ENCODE measurements at places on chromosomes 12 and 14.
A peak's percentile ranks its signal among the peaks of the same experiment; 100 is the strongest.

- no peak for DNase-seq
Observed at GRCh38 chr14:38887696-38888095, 215.3 kb downstream of the SEC23A start.

GRCh38 chr12:46503637-46504175 lies 131.1 kb upstream of the SLC38A2 start:
- no peak for DNase-seq

DNA sequence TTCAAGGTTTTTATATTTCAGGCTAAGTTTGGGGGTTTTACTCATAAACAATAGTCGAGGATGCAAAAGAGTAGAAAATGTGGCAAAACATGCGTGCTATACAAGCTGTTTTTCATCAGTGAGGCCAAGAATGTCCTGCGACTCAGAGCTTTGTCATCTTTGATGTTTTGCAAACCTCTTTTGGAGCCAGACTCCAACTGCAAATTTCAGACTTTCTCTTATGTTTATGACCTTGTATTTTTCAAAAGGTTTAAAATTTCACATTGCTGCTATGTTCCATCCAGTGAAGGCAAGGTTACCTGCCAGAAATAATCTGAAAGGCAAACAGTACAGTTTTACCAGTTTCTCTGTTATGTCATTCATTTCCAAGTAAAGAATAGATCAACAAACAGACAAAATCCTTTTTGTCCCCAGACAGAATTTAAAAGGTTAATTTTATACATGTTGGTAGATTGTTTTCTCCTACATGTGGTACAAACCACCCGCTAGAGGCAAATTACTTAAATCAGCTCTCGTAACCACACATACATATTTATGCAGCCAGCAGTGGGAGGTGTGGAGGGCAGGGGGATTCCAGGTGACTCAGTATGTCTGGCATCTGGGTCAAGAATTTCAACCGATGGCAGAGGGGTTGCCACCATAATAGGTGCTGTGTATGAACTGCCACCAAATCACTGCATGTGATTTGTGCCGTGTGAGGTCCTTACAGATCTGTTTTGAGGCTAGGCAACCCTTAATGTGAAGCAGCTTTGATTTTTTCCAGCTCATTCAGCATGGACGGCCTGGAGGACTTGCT lies 119.8 kb upstream of the CPM start:
- peak; percentile 5 for DNase-seq

- no peak for DNase-seq
Observed at GRCh38 chr14:94305620-94306019, 12.6 kb upstream of the SERPINA10 start.

DNA sequence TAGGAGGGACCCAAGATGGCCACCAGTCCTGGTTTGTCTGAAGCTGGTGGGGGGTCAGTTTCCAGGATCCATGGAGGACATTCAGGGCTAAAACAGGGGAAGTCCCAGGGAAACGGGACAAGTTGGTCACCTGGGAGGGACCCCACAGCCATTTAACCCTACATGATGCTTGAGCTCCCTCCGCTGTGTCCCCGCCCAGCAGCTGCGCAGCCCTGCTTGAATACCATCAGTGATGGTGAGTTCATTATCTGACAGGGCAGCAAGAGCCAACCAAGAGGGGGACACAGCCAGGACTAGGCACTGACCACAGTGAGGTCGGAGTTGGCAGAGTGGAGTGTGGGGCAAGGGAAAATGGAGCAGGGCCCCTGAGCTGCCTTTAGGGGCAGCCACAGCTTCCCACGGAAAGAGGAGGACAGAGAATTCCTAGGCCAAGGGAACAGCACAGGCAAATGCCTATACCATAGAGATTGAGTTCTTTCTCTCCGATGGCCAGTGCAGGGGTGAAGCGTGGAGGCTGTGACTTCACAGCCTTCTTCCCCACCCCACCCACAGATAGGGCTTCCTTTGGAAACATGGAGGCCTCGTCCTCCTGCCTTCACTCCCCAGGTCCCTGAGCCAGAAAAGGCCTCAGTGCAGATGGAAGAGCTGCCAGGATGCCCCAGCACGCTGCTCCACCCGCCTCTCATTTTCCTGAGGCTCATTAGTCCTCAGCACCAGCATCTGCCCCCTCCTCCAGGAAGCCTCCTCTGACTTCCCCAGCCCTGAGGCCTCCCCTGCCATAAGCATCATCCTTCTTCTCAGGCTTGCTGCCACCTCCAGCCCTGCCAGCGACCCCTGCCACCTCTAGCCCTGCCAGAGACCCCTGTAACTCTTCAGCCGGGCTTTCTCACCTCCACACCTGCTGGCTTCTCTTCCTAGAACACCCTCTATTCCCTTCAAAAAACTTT lies 51.4 kb downstream of the CYP46A1 start:
- DNase-seq, result no peak

DNA sequence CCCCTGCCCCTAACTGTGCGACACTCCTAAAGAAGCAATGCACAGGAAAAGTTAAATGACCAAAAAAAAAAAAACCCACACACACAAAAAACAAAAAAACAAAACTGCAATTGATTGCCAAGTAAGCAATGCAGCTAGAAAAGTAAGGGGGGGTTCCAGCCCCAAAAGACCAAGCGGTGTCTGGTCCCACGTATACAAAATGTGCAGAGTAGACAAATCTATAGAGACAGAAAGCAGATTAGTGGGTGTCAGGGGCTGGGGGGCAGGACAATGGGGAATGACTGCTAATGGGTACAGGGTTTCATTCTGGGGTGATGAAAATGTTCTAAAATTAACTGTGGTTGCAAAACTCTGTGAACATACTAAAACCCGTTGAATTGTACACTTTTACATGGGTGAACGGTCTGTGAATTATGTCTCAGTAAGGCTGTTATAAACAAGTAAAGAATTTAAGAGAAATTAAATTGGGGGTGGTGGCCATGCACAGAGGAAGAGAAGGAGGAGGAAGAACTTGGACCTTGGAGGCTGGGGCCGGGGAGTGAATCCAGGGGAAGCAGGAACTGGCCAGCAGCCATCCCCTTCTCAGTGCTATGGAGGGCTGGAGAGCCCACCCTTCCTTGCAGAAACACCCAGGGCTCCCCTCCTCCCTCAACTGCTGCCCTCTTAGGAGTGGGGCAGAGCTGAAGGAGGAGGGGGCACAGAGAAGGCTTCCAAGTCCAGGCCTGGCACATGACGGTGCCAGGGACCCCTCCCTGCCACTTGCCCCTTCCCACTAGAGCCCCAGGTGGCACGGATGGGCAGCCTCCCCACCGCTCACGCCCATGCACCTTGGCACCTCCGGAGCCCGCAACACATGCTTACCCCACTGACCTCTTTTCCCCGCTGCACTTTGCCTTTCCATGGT lies 45.4 kb downstream of the KDM2B start:
- DNase-seq, result no peak

DNA sequence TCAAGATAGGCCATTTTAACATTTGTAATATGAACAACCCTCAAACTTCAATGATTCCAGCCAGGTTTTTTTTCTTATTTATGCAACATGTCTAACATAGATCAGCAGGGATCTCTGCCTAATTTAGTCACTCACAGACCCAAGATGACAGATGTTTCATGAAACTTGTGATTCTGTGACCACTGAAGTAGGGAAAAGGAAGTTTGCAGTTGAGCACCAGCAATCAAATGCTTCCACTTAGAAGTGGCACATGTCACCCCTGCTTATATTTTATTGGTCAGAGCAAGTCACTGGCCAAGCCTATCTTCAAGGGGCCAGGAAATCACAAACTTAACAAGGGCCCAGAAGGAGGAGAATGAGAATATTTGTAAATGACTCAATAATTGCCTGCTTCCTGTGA lies 150.6 kb downstream of the BCAT1 start:
- DNase-seq, result no peak

- DNase-seq, result no peak
Observed at GRCh38 chr14:94575730-94576585, 5.3 kb upstream of the SERPINA5 start.

- DNase-seq, result no peak
Observed at GRCh38 chr12:129337413-129337812, 484.1 kb downstream of the GLT1D1 start.

GRCh38 chr12:94872971-94873733 lies 130.3 kb downstream of the NDUFA12 start:
- no peak for DNase-seq

DNA sequence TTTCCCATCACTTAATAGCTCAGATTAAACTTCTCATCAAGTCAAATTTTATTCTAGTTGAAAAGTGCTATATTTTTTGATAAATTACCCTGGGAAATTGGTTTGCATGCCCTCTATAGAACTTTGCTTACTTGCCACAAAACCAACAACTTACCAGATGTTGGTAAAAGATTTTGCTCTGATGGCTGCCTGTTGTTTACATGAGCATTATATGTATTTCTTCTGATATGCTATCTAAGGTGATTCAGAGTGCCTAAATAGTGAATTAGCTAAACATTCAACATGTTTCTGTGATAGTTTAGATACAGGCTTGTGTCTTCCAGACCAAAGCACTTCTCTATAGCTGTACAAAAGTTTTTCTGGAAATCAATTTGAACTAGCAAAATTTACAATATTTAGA lies 51.0 kb downstream of the PPM1A start:
- DNase-seq, result no peak

DNA sequence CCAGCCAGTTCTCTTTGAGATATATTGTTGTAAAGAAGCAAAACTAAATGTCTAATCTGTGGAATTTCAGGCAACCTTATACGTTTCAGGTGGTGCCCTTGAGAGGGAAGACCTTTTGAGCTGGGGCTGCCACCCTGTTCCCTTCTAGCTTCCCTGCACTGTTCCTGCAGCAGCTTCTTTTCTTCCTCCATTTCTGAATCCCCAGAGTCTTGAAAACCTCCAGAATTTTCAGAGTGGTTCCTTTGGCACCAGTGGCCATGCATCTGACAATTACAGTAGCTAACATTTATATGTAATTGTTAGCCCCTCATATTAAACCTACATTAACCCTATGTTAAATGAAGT lies 271.3 kb downstream of the ZFP36L1 start:
- DNase-seq, result no peak

GRCh38 chr12:18955594-18955993 lies 173.9 kb upstream of the PLEKHA5 start:
- DNase-seq, result no peak

DNA sequence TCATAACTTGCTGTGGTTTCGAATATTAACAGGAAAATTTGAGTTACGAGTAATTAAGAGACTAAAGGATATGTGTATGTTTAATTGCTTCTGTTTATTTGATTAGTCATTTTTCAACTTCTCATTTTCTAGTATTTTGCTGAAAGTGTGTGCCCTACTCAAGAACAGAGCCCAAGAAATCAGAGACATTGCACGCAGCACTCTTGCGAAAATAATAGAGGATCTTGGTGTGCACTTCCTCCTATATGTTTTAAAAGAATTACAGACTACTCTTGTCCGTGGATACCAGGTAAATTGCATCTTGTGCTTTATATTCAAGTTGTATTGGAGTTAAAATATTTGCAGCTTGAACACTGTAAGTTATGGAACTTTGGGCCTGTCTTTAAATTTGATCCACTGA lies 50.8 kb downstream of the ARL1 start:
- no peak for DNase-seq

GRCh38 chr14:68574906-68575305 lies 218.0 kb downstream of the ZFP36L1 start:
- no peak for DNase-seq

- DNase-seq, result no peak
Observed at GRCh38 chr14:42192738-42193653, 586.3 kb downstream of the LRFN5 start.

- no peak for DNase-seq
Observed at GRCh38 chr12:101946233-101946611, 68.8 kb downstream of the DRAM1 start.

DNA sequence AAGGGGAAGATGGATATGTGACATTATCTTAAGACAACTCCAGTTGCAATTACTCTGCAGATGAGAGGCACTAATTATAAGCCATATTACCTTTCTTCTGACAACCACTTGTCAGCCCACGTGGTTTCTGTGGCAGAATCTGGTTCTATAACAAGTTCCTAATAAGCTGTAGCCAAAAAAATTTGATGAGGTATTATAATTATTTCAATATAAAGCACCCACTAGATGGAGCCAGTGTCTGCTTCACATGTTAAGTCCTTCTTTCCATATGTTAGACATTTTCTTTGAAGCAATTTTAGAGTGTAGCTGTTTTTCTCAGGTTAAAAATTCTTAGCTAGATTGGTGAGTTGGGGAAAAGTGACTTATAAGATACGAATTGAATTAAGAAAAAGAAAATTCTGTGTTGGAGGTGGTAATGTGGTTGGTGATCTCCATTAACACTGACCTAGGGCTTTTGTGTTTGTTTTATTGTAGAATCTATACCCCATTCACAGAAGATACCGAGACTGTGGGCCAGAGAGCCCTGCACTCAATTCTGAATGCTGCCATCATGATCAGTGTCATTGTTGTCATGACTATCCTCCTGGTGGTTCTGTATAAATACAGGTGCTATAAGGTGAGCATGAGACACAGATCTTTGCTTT lies 36.9 kb downstream of the PSEN1 start:
- DNase-seq, result no peak

DNA sequence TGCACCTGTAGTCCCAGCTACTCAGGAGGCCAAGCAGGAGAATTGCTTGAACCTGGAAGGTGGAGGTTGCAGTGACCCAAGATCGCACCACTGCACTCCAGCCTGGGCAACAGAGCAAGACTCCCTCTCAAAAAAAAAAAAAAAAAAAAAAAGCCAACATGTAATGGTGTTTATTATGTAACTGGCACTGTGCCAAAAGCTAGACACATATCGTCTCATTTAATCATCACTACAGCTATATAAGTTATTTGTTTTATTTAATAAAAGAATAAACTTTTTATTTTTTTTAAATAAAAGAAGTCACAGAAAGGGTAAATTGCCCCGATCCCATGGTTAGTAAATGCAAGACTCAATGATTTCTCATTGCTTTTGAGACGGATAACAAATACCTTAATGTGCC lies 76.9 kb downstream of the PTCSC3 start:
- DNase-seq, result no peak

DNA sequence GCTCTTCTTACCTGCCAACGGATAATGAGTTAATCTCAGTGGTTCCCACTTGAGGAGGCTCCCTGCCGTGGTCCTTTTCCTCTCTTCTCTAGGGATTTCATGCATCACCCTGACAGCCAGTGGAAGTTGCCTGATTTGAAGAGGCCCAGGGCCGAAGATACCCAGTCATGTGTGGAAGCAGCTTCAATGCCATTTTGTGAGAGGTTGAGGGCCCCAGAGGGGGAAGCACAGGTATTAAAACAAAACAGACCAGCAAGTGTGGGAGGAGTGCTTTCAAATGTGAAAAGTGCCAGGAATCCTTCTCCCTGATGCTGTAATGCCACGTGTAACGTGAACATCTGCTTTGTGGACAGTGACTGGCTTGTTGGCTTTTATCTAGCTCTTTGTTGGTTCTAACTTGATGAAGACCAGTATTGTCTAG lies 1.5 kb downstream of the TCP11L2 start:
- DNase-seq, result no peak

- DNase-seq, result peak; percentile 8
Observed at GRCh38 chr12:25052914-25053211, 104.0 kb upstream of the BCAT1 start.

DNA sequence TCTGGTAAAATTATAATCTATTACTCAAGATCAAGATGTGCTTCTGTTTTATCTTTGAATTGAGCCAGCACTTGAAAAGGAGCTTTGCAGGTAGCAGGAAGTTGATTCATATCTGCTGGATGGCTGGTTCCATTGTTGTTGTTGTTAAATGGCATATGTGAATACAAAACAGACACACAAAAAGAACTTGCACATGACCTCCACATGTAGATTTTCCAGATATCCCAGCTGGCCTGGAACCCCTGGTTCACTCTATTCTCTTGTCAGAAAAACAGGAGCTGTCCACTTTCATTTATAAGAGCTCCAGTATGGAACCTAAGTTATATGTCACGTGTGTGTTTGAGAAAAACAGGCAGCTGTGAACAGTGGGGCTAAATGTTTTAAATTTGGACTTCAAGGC lies 273.9 kb downstream of the TMEM132D start:
- DNase-seq, result no peak
